ENCODE measurements at places on chromosomes 1 and 21.

- no peak for DNase-seq
Observed at GRCh38 chr1:44322367-44322766, 32.7 kb downstream of the ERI3 start.

GRCh38 chr1:29931477-29932175 lies 695.3 kb downstream of the PTPRU start:
- no peak for DNase-seq

DNA sequence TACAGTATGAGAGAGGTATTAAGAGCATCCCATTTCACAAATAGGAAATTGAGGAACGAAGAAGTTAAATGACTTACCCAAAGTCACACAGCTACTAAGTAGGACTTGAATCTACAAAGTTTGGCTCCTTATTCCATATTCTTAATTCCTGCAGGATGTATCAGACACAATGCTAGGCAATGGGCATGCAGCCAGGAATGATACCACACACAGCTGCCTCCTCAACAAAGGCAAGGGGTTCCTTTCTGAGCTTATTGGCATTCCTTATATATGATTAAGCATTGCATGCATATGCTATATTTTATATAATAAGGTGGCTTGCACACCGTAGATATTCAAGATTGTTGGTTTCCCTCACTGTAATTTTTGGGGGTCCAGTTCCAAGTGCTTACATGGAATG lies 34.2 kb upstream of the JUN start:
- no peak for DNase-seq

- no peak for DNase-seq
Observed at GRCh38 chr1:153312570-153313186, at the start of gene PGLYRP3. Gene PGLYRP3 (minus strand): TSS chr1:153312952. CDS start chr1:153310665, 2,287 bp downstream.

DNA sequence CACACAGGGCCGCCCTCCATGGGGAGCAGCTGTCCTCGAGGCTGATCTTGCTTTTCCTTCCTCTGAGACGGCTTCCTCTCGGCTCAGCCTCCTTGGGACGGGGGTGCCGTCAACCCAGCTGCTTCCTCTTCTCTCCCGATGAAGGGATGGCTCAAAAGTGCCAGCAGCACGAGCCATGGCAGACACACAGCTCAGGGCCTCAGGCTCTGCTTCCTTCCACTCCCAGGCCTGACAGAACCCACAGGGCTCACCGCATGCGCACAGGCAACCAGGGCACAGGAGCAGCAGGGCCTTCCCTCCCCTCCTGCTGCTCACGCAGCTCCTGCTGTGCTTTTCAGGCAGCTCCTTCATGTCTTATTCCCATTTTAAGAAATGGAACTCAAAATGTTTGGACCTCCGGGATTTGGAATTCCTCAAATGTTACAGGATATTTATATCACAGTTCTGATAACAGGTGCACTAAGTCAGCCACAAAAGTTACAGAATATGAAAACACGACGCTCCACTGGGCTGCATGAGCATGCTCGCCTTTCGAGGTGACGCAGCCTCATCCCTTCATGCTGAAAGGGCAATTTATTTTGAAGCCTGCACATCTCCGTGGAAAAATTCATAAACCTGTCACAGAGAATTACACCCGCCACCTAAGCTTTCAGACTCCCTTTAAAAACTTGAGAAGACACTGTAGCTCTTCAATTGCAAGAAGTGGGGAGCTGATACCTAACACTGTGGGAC lies 84.4 kb downstream of the HSF2BP start:
- DNase-seq: no peak

- no peak for DNase-seq
Observed at GRCh38 chr1:60488847-60489246, 415.3 kb upstream of the C1orf87 start.

- DNase-seq: no peak
Observed at GRCh38 chr1:220448217-220448616, 79.7 kb upstream of the MARK1 start.

- DNase-seq: no peak
Observed at GRCh38 chr1:181685211-181685610, 201.9 kb downstream of the CACNA1E start.

DNA sequence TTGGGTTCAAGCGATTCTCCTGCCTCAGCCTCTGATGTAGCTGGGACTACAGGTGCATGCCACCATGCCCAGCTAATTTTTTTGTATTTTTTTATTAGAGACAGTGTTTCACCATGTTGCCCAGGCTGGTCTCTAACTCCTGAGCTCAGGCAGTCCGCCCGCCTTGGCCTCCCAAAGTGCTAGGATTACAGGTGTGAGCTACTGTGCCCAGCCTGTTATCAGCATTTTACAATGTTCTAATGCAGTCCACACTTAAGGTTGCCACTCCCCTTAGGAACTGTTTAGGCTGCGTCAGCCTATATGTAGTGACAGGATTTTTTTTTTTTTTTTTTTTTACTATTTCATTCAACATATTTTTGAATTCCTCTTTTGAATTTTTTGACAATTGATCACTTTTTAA lies 30.2 kb downstream of the AGPAT3 start:
- no peak for DNase-seq

- DNase-seq: no peak
Observed at GRCh38 chr1:197604302-197604701, 171.0 kb downstream of the DENND1B start.

DNA sequence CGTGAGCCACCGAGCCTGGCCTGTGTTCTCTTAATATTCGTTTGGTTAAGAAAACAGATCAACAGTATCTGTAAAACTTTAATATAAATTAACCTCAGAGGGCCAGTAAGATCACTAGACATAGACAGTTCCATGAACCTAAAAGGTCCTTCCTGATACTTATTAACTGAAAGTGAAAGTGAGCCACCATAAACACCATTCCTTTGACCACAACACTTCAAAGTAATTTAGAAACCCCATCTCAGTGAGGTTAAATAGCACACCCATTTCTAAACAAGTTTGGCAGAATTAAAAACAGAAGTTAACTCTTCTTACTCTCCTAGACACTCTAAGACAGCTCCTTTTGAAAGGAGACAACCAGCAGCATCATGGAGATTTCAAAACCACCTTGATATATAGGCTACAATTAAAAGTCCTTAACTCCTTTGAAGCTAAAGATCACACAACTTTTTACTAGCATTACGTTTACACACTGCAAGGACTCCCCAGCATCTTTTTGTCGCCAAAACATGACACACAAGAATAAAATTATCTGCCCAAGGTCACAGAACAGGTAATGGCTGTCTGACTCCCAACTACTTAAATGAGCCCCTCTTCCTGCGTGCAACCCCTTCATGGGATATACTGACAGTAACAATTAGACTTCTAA lies 2.2 kb downstream of the RNF19B start:
- peak; percentile 31 for DNase-seq

DNA sequence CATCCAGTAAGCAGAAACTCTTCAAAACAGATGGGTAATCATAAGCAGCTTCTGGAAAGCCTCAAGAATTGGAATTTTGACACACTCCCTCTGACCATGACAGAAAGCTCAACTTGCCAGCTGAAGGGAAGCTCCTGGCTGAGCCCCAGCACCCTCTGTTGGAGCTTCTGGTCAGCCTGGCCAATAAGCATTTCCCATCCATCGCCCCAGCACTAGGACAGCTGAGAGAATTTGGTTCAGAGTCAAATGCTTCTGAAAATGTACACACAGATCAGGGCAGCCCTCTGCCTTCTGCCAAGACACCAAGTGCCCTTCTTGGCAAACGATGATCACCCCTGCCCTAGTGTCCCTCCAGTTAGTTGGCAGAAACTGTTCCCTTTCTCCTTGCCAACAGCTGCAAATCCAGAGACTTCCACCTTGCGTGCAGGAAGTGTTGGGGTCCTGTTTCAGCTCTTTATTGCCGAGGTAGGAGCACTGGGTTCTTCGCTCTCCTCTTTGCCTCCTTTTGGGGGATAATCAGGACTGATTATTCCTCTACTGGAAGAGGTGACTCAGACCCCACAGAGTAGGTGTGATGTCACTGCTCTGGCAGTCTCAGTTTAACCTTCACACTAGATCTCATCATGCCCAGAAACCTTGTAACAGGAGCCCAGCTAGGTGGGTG lies 11.9 kb downstream of the PIGV start:
- no peak for DNase-seq

GRCh38 chr21:41749286-41749685 lies 17.6 kb downstream of the RIPK4 start:
- no peak for DNase-seq

GRCh38 chr1:240391660-240392260 lies 220.2 kb downstream of the GREM2 start:
- no peak for DNase-seq

- DNase-seq: no peak
Observed at GRCh38 chr21:44532712-44533111, 7.3 kb downstream of the KRTAP10-1 start.

GRCh38 chr21:39003982-39004633 lies 179.1 kb downstream of the PSMG1 start:
- DNase-seq: no peak

GRCh38 chr1:8365661-8366362 lies 47.9 kb downstream of the SLC45A1 start:
- DNase-seq: no peak

DNA sequence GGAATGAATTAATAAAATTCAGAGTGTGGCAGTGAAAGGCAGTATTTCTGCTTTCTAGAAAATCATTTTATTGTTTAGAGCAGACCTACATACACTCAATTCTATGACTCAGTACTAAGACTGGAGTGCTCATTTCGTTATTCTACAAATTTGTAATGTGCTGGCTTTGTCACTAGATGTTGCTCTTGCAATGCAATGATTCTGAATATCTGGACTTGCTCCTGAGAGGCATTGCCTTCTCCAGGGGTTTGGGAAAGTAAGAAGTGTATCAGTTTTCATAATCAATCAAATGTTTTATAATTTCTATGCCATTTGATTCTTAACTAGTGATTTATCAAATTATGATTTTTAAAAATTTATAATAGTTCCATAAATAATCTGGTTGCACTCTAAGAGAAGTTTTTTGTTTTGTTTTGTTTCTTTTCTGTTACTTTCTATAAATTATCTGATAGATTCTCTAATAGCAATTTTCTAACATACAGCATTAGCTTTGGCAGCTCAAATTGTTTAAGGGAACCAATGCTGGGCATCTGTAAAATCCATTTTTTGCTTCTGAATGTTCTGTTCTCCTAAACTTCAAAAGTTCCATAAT lies 280.5 kb upstream of the SGIP1 start:
- DNase-seq: peak; percentile 39

GRCh38 chr1:157360023-157360390 lies 192.3 kb downstream of the FCRL5 start:
- no peak for DNase-seq

DNA sequence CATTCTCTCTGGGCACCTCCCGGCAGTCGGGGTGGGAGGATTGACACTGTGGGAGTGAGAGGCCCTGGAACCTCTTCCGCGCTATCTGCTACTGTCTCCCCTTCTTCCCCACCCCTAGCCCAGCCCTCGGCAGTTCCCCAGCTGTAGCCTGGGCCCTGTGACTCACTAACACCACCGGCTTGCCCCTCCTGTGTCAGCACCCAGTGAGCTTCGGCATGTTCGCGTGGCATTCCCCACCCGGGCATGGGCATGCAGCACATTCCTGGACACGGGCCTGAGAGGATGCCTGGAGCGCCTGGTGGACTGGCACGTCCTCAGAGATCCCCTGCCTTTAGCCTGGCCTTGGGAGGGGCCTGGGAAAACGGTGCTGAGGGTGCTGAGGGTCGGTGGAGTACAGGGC lies 1.3 kb downstream of the CDK18 start:
- DNase-seq: no peak

DNA sequence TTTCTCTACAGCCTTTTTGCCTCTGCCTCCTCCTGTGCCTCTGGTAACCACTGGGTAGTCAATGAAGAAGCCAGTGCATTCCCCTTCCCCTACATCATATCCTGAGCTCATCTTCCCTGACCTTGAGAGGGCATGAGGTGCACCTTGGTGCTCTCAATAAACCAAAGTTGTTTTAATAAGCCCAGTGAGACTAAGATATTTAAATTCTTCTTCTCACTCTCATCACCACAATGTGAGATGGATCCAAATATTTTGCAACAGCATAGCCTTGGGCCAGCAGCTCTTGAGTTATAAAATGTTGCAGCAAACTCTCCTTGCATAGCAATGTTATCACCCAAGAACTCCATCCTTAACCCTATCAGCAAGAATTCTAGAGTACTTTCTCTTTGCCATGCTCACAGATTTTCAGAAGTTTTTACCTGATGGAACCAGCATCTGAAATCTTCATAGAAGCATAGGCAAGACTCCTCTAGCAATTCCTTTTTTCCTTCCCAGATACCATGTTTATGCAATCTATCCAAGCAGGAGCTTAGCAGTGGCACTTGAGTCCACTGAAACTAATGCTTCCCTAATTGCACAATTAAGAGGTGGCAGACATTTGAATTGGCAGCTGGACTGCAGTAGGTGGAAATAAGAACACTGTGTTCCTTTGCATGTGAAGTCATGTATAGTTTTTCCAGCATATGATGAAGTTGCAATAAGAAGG lies 36.8 kb downstream of the CDC7 start:
- no peak for DNase-seq

DNA sequence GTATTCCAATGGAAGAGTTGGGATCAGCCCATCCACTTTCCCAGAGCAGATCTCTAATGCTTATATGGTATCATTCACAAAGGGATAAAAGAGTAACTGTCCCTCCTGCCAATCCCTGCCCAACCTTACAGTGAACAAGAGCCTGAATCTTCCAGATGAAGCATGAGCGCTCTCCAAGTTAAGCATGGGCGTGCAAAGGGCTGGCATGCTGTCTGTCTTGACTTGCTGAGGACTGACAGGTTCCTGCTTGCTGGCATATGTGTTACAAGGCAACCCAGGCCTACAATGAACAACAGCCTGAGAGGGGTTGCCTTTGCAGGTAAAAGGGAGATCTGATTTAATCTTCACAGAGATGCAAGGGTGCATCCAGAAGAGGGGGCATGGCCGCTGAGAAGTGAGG lies 155.6 kb upstream of the SOD1 start:
- no peak for DNase-seq

DNA sequence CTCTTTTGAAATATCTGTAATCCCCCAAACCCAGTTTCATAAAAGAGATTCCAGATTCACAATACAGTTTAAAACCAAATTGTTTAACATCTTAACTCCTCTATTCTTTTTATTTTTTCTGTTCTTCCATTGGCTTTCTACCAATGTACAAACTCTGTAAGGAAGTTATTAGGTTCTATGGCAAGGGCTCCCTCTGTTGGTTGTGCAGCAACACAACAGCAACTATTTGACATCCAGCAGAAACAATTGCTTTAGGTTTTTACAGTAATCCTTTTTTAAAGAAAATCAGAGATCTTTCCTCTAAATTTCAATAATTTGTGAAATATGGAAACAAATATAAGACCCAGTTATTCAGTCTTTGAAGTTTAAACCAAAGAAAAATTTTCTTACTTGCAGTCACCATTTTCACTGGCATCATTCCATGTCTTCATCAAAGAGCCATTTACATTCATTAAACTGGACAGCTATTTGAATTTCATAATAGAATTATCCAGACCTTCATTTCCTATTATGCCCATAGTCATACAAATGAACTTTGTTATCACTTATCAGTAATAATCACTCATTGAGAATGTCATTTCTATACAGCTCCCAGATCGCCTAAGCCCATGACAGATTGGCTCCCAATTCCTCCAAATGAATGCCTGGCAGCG lies 46.5 kb upstream of the RNF11 start:
- DNase-seq: peak; percentile 43

GRCh38 chr21:19171585-19171984 lies 768.0 kb upstream of the TMPRSS15 start:
- no peak for DNase-seq

GRCh38 chr21:26169611-26170470 lies 729 bp downstream of the APP start:
- DNase-seq: peak; percentile 41

All from HuH-7 (cell line).